ENCODE measurements at places on chromosomes 12 and 14.

DNA sequence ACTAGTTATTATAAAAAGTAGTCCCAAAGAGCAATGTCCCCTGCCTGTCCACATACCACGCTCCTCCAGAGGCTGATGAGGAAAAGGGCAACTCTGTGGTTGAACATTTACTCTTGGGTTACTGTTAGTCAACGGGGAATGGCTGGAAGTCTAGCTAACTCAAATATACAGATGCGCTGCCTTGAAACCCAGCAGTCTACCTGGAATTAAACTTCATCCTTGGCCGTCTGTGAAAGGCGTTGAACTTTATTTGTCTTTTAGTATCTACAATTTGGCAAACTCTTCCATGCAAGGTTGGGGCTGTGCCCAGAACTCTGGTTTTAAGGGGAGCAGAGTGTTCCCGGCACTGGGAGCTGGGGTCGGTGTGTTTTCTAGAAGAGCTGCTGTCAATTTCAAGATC, 3.9 kb upstream of the MEG3 start:
- no peak for DNase-seq

- no peak for DNase-seq
These were observed 334.3 kb upstream of the SYT1 start for GRCh38 chr12:78530100-78530765.

- DNase-seq = peak; percentile 4
These were observed 409.0 kb downstream of the TMEM121 start for GRCh38 chr14:105935384-105935783.

DNA sequence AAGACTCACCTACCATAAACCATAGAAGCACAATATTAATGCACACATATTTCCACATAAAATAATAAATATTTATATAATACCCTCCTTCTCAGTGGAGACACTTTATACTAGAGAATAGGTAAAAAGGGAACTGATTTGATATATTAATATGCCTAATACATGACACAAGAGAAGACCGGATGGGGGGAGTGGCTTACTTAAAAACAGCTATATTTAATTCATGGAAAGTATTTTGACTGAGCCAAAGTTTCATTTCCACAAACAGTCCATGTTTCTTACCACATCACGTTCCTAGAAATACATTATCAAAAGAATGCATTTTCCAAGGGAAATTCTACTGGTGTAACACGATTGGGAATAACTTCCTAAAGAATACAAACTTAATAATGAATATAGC, 63.4 kb downstream of the ITPR2 start:
- DNase-seq = no peak

DNA sequence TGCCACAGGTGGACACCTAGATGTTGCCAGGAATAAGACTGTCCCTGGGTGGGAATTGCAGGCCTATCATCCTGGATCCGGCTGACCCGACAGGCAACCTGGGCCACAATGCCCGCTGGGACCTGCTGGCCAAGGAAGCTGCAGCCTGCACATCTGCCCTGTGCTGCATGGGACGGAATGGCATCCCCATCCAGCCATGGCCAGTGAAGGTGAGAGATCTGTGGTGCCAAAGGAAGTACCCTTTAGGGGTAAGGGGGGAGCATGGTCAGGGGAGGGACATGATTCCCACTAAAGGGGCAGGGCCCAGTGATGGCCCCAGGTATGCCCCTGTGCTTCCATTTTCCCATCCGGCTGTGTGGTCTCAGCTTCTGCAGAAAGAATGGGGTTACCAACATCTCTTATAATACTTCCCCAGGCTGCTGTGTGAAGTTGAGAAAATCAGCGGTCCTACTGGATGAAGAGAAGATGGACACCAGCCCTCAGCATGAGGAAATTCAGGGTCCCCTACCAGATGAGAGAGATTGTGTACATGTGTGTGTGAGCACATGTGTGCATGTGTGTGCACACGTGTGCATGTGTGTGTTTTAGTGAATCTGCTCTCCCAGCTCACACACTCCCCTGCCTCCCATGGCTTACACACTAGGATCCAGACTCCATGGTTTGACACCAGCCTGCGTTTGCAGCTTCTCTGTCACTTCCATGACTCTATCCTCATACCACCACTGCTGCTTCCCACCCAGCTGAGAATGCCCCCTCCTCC, 8.6 kb upstream of the OAS2 start:
- no peak for DNase-seq

DNA sequence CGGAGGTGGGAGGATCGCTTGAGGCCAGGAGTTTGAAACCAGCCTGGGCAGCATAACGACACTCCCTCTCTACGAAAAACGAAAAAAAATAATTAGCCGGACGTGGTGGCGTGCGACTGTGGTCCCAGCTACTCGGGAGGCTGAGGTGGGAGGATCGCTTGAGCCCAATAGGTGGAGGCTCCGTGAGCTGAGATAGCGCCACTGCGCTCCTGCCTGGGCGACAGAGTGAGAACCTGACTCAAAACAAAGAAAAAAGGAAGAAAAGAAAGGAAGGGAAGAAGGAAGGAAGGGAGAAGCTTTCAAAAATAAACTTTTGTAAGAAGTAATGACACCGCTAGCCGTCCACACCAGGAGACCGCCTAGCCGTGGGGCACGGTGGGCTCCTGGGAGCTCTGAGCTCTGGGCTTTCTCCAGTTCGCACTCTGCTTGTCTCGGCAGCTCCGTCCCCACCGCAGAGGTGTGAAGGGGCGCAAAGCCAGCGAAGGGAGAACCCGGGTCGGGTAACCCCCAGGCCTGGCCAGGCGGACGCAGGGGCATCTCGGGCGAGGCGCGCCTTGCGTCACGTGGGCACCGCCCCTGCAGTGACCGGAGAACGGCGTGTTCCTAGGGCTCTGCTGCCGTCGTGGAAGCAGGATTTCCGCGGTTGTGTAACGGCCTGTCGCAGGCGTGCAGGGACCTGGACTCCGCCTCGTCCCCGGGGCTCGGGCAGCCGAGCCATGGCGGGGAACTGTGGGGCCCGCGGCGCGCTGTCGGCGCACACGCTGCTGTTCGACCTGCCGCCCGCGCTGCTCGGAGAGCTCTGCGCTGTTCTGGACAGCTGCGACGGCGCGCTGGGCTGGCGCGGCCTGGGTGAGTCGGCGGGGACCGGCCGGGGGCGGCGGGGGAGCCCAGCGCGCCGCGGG, at the start of gene IRAK3:
Gene IRAK3, plus strand, starts transcription at position 631 of the 902 bp plus-strand sequence. Its CDS starts 86 bp downstream, at position 717.
- peak; percentile 43 for DNase-seq

- DNase-seq = no peak
These were observed 20.7 kb downstream of the GCH1 start for GRCh38 chr14:54881761-54882401.

DNA sequence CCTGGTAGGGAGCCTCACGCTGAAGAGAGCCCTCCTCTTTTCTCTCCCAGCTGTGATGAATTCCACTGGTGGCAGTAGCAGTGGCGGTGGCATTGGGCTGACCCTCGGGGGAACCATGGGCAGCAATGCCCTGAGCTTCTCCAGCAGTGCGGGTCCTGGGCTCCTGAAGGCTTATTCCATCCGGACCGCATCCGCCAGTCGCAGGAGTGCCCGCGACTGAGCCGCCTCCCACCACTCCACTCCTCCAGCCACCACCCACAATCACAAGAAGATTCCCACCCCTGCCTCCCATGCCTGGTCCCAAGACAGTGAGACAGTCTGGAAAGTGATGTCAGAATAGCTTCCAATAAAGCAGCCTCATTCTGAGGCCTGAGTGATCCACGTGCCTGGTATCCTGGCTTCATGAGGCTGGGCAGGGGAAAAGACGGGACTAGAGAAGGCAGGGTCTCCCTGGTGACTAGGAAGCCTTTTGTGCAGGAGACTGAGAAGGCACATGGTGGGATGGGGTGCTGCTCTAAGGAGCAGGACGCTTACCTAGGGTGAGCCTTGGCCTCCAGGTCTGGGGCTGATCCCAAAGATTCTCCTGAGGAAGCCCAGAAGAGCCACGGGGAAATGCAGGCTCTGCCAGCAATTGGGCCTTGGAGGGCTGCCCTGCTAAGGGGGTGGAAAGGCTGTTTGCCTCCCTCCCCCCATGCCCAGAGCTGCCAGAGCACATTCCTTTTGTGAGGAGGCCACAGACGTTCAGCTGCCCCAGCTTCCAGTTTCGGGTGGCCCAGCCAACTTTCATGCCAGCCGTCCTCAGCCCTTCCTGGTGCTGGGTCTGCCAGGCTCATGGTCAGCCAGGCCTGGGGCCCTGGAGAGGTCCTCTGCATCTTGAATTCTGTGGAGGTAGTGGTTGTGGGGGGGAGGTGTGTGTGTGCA, 15.8 kb downstream of the KRT7 start:
- peak; percentile 9 for DNase-seq

- peak; percentile 51 for DNase-seq
These were observed 20.2 kb downstream of the SLC2A3 start for GRCh38 chr12:7915661-7916403.

DNA sequence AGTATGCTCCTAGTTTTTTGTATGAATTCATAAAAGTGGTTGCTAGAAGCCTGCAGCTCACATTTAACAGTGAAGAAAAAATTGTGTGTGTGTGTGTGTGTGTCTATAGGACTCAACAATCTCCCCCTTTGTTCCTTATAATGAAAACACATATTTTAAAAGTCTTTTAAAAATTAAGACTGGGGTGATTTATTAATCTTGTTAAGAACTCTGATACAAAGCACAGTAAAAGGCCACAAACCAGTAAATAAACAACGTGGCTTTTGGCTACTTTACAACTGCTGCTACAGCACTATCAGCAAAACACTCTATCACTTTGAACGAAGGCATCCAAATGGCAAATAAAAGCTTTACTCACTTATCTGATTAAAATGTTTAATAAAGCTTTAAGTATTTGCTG, 594 bp upstream of the VCPKMT start:
- DNase-seq = no peak

DNA sequence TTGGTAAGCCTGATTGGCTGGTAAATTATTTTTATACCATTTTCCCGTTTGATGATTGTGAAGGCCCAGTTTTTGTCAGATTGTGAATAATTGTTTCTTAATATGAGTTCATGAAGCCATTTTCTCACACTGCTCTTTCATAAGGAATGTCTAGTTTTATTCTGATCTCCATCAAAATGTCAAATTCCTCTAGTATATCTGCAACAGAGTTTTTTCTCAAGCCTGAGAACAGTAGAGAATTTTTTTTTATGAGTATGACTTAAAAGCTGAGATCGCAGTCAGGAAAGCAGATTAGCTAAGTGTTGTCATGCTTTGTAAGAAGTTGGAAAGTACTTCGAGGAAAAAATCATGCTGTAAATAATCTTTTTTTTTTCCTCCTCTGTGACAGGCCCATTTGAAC, 484.9 kb upstream of the ATP2B1 start:
- no peak for DNase-seq

DNA sequence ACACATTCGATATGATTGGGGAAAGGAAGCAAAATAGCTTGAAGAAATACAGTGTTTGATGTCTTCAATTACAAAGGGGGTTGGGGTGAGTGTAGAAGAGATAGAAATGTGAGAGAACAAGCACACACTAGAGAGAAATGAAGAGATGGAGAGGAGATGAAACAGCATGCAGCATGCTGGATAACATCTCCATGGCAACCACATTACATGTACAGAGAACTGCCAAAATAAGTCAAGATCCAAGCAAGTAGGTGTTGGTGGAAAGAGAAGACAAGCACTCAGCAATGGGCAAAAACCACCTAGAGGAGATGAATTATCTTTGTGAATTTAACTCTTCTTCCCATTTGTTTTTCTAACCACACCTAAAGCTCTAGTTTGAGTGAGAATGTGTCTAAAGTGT, 289.8 kb downstream of the GRIN2B start:
- no peak for DNase-seq

- DNase-seq = no peak
These were observed 14.0 kb upstream of the CD9 start for GRCh38 chr12:6185961-6186827.

- no peak for DNase-seq
These were observed 7.7 kb downstream of the VRK1 start for GRCh38 chr14:96804895-96805294.

DNA sequence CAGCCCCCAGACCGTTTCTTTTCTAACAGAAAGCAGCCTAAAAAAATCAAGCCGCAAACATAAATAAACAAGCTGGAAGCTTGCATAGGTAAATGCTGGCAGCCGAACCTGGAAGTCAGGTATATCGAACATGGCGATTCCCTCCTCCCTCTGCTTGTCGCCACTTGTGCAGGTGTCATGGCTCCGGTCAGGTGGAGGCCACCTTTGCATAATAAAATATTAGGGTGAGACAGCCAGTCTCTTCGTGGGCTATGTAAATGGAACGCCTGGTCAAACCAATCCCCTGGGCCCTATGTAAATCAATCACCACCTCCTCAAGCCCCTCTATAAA, 223.9 kb upstream of the DAAM1 start:
- no peak for DNase-seq

DNA sequence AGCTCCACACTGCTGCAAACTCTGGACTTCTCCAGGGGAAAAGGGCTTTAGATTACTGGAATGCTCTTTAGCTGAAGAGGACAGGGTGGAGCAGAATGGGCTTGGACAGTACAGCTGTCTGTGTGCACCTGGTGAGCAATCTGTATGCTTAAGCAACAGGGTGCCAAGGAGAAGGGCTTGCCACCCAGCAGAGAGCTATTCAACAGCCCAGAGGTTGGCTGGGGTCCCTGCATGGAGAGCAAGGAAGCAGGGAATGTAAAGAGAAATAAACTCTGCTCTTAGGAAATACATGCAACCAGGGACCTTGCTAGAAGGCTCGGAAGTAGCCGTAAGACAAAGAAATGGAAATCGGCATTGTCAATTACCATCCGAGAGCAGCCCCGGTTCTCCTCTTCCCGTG, 53.0 kb upstream of the CORO1C start:
- no peak for DNase-seq

DNA sequence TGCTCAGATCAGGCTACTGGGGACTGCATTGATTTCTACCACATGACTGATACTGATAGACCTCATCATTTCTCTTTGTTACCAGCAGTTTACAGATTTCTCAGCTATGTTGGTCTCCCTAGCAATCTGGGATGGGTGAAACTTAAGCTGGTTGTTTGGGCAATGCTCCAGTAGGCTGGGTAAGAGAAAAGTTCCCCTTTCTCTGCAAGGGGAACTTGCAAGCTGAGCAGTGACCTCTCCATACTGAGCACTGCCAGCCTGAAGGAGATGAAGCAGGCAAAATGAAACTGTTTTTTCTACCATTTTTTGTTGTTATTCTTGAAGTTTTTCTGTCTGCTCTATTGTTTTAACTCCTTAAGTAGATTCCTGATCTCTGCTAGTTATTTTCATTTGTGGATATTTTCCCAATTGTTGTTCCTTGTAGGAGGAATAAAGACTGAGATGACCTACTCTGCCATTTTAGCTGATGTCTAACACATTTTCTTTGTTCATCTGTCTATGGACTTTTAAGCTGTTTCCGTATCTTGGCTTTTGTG, 1.3 kb upstream of the OR4M1 start:
- no peak for DNase-seq

GRCh38 chr14:22210906-22211305, 378.1 kb downstream of the DAD1 start:
- no peak for DNase-seq
